ENCODE measurements at places on chromosomes 6 and 20.

- DNase-seq = no peak
Observed at GRCh38 chr6:56899753-56900152, 55.2 kb upstream of the BEND6 start.

DNA sequence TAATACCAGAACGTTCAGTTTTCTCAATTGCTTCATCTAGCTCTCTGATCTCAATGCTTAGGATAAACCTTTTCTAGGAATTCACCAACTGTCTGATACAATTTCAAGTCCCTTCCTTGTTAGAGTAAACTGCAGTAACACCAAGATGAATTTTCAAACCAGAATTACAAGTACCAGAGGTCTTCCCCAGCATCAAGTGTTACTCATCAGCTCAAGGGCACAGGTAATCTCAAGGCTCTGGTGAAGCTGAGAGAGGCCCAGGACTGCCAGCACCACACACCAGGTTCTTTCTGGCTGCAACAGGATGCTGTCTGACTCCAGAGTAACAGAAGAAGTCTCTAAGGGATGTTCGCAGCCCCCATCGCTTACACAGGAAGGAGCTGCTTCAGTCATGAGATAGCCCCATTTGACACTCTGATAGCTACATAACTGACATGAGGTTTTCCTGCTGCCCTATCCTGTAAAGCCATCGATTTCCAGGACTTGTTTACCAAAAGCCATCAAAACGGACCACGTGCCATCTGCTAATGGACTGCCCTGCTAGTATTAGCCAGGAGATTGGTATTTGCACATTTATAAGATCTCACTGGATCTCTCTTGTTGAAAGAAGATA lies 549.4 kb downstream of the UTRN start:
- no peak for DNase-seq

GRCh38 chr6:36241728-36242127 lies 28.1 kb upstream of the PNPLA1 start:
- DNase-seq = peak; percentile 31

DNA sequence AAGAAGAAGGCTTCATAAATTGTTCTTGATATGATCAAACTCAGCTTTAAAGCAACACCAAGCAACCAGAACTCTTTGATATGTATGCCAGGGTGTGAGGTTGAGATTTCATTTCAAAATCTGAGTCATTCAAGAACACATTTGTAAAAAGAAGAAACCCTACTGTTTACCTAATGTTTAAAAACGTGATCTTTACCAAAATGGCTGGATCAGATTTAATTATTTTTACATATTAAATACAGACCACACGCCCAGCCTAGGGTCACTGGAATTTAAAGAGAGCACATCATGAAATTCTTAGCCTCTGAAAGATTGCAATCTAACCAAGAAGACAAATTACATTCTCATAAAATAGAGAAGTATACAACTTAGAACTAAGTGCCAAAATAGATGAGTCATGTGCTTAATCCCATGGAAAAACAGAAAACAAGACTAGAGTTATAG lies 206.8 kb upstream of the SMLR1 start:
- no peak for DNase-seq

- DNase-seq = no peak
Observed at GRCh38 chr6:54515713-54516112, 207.5 kb downstream of the TINAG start.

- DNase-seq = no peak
Observed at GRCh38 chr6:64988148-64988547, 718.9 kb downstream of the EYS start.

- DNase-seq = no peak
Observed at GRCh38 chr6:33628401-33628964, 7.4 kb downstream of the ITPR3 start.

DNA sequence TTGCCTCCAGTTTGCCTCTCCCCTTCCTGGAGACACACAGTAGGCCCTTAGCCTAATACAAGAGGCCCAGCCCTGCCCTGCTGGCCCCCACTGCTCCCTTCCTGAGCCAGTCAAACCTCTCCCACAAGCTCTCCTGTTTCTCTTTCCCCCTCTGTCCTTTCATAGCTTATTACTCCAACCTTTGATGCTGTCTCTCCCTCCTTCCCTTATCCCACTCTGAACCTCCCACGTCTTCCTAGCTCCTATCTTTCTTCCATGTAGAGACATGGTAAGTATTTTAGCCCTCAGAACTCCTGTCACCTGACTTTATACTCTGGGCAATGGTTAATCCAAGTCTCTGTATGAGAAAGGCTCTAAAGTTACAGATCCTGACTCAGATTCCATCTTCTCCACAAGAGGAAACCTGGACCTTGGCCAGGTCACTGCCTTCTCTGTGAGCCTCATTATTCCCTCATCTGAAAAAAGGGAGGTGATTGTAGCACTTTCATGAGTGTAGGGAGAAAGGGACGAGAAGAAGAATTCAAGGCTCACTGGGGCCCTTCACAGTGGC lies 6.7 kb downstream of the TGIF2 start:
- no peak for DNase-seq

DNA sequence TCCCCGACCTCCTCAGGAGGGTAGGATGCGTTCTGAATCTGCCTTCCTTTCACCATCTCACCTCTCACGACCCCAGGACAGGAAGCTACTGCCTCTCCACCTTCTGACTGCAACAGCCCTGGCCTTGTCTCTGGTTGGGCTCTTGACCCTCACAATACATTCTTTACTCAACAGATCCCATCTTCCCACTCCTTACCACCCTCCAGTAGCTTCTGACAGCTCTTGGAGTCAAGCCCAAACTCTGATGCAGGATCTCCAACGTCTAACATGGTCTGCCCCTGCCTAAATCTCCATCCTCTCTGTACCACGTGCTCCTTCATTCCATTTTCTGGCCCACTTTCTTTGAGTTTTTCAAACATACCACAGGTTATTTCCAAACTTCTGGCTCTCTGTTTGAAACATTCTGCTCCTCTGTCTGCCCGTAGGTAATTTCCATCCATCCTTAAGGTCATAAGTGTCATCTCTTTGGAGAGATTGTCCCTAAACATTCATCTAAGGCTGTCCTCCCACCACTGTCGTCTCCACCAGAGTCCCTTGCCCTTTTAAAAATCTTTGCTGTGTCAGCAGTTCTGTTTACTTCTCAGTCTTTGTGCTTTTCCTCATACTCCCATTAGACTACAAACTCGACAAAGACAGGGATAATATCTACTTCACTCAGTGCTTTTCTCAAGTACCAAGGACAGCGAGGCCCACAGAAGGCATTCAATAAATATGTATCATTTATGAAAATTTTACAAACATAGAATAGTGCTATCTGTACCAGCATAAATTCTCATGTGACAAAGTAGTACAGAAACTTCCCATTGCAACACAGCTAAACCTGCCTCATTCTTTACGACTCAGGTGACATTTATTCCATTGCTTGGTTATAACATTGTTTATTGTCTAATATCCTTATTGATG lies 73.6 kb downstream of the BCAS1 start:
- no peak for DNase-seq

DNA sequence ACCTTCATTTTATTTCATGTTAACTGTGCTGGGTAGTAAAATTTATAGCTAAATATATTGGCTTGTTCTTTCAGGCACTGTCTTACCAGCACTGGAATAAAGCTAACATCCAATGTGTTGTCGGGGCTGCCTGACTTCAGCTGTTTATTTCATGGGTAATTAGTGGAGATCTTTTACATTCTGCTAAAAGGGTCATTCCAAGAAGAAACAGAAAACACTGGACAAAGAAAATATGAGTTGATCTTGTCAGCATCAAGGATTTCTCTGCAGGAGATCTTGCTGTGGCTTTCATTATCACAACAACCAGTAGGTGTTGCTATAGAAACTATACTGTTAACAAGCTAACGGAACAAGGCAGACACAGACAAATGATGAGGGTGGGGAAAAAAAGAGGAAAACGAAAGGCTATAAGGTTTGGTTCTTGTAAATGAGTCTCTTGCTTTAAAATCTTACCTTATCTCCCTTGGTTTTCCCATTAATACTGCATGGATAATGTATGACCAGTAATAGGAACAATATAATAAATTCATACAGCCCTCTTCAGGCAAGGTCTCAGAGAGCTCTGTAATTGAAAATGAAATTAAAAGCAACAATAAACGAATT lies 206.8 kb downstream of the SIM1 start:
- DNase-seq = peak; percentile 45

DNA sequence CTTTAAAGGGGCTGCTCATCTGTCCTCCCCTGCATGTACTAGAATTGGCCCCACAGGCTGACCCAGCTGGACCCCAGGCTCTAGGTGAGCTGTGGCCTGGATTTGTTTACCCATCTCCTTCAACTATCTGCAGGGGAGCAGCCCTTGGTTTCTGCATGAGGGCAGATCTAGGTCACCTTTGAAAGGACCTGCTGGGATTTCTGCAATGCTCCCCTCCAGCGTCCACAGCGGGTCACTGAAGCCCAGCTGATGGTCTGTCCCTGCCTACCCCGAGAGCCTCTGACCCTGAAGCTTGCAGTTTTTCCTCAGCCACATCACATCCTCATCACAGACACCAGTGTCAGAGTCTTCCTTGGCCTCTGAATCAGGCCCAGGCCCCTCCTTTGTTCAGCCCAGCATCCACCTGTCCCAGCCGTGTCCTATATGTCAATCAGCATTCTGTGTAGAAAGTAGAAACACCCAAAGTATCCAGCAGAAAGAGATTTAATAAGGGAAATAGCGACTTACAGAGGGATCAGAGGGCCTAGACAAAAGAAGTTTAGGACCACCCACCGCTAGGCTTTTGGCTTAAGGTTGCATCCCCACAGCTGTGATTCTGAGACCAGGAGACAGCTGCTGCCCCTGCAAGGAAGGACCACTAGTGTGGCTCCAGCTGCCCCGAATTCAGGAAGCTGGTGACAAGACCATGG lies 243.1 kb downstream of the LRFN2 start:
- DNase-seq = no peak

DNA sequence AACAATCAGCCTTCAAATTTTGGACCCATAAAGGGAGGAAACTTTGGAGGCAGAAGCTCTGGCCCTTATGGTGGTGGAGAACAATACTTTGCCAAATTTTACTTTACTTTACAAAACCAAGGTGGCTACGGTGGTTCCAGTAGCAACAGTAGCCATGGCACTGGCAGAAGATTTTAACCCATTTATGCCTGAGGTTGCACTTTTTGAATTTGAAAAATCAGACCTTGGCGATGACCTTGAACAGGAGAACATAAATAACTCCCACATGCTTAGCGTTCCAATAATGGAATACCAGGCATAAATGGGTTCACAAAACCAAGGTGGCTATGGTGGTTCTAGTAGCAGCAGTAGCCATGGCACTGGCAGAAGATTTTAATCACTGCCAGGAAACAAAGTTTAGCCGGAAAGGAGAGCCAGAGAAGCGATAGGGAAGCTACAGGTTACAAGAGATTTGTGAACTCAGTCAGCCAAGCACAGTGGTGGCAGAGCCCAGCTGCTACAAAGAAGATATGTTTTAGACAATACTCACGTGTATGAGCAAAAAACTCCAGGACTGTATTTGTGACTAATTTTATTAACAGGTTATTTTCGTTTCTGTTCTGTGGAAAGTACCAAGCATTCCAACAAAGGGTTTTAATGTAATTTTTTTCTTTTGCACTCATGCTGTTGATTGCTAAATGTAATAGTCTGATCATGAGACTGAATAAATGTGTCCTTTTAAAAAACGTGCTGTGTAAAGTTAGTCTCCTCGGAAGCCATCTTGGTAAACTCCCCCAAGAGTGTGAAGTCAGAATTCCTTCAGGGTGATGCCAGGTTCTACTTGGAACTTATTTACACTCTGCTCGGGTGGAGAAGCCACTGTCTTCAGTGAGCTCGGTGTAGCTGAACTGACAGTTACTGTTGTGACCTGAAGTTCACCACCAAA lies 6.7 kb downstream of the SFT2D1 start:
- no peak for DNase-seq

- DNase-seq = no peak
Observed at GRCh38 chr6:127686084-127686483, 109.1 kb downstream of the C6orf58 start.

All from AG08395 (cell line).